Dermis blood vessel endothelial cell (primary cell): ENCODE measurements at places on chromosomes 5 and 9.

- DNase-seq: no peak
These were observed 175.1 kb upstream of the CDH10 start for GRCh38 chr5:24819841-24820240.

DNA sequence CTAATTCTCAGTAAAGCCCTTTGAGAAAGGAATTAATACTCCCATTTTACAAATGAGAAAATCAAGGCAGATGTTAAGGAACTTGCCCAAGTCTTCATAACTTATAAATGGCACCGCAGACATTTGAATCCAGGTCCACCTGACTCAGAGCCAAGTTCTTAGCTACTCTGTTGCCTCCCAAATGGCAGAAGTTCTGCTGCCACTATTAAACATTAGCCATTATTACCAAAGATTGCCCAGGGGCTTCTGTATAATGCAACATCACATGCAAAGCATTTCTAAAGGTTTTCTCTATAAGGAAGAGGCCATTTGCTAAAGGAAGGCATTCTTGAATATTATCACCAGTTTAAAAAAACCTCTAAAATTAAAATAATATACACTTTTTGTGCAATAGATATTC lies 28.3 kb downstream of the TPD52L3 start:
- no peak for DNase-seq

GRCh38 chr9:137703842-137704508 lies 85.2 kb downstream of the EHMT1 start:
- DNase-seq: no peak

- no peak for DNase-seq
These were observed 97.7 kb upstream of the IER5L start for GRCh38 chr9:129275626-129276247.

GRCh38 chr5:561408-561807 lies 37.2 kb upstream of the SLC9A3 start:
- no peak for DNase-seq

GRCh38 chr9:38670542-38671371 lies 49.2 kb downstream of the FAM240B start:
- DNase-seq: no peak

- peak; percentile 56 for DNase-seq
These were observed 36.5 kb downstream of the PALM2AKAP2 start for GRCh38 chr9:109816490-109816889.

GRCh38 chr9:26335116-26335515 lies 557.5 kb downstream of the CAAP1 start:
- no peak for DNase-seq

GRCh38 chr9:93673839-93674334 lies 97.5 kb downstream of the PHF2 start:
- no peak for DNase-seq

- DNase-seq: no peak
These were observed 144.5 kb downstream of the AOPEP start for GRCh38 chr9:94870793-94871558.

DNA sequence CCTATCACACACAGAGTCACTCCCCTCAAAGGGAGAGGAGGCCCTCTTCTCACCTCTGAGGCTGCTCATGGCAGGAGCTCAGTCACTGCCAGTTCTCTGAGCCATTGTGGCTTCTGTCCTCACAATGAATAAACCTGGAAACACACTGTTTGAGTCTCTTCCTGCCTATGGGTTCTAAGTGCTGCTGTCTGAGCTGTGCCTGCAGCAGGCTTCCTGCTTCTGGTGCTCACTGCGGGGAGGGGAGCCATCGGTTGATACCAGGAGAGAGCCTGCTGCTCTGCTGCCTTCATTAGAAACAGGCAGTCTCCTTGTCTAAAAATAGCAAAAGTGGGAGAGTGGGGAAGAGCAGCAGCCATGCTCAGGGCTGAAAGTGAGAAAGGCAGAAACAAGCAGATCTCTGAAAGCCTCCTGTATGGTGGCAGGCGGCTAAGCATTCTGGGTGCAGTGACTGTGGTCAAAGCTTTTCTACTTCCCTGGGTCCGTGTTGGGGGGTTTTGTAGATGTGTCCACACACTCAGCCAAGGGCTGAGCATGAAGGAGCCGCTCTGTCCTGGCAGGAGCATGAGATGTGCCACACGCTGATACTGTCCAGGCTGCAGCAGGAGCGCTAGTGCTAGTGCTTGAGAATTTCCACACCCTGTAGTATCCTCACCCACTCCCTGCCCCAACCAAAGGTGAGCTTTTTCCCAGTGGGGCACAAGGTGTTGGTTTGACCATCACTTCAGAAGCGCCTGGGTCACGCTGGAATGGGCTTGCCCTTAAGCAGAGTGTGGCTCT lies 34.2 kb downstream of the PRKACG start:
- peak; percentile 10 for DNase-seq

DNA sequence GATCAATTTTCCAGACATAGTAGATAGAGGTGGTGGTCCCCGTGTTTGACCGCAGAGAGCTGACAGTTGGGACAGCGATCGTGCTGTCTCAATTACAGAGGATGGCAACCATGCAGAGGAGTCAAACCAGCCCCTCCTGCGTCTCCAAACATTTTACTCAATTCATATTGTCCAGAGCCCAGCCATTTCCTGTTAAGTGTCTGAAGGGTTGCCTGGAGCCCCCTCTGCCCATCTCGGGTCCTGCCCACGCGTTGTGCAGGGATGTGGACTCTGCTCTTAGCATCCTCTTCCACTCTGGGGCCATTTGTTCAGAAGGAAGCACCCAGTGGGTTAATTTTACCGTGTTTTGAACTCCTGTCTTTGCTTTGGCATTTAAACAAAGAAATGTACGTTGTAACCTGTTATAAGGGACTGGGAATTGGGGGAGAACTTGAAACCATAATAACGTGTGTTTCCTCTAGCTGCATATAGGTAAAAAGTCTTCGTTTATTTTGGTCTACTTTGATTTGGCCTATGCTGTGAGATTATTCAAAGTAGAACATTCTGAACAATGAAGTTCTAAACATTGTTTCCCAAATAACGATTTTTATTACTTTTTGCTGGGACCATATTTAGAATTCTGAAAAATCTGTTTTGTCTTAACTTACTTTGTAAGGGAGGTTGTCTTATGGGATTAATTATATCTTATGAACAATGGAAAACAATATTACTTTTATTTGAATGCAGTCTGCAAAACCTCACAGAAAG lies 876 bp downstream of the EGFLAM start:
- DNase-seq: no peak

DNA sequence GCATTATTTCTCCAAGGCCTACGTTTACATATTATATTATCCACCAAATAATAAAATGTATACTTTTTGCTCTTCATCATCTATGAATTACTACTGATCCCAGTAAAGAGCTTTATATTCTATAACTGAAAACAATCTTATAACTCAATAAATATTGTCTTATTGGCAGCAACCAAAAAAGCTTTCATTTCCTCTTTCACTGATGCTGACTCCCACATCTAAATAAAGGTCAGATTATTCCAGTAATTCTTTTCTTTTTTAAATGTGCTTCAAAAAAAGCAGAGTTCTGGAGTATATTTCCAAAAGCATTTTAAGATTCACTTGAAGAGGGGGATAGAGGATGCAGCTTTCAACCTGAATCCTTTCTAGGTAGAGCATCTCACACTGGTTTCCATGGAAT lies 75.3 kb upstream of the NR4A3 start:
- no peak for DNase-seq

GRCh38 chr5:155368490-155368889 lies 354.9 kb downstream of the KIF4B start:
- DNase-seq: no peak
